IMR-90 (cell line): ENCODE measurements at places on chromosomes 4 and X. TPM values are rescaled to one million over a fixed set of nuclear protein-coding genes. Genes with fewer than 3 reads are reported as not detected.

DNA sequence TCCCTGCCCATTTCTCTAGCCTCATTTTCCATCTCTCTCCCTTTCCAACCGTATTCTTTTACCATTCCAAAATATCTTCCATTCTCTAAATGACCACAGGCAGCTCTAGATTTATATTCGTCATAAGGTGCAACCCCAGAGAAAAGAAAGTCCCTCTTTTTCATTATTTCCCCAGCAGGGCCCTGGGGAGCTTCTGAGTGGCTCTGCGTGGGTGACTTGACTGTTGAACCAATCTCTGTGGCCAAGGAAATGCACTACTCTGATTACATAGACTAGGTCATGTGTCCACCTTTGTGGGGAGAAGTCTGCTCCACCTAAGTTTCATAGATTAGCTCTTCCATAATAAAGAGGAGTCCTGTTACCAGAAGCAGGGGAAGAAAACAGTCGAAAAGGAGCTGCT is 51.4 kb downstream of the ATOH1 start:
- no peak overlapping the region for H3K4me3 ChIP-seq
- no peak overlapping the region for H3K27ac ChIP-seq
- H3K27me3 ChIP-seq: no peaks in the 10 kb centered on the region
- H3K4me1 ChIP-seq: no peaks in the 10 kb centered on the region
- no peak for DNase-seq

DNA sequence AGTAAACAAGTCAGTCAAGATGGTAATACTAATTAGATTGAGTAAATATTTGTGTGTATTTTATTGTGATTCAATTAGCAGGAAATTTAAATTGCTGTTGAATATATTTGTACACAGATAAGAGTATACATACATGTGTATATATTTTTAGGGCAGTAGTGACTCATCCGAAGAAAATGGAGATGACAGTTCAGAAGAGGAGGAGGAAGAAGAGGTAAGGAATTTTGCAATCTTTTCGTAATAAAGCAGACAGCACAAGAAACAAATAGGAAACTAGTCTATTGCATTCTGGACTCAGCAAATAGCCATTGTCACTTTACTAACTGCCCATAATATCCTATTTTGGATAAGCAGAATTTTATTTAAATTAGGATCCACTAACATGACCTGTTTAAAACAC is 6.6 kb downstream of the IBSP start:
- no peak overlapping the region for H3K27ac ChIP-seq
- no peak overlapping the region for H3K4me3 ChIP-seq
- no peaks in the 10 kb centered on the region for H3K4me1 ChIP-seq
- no peaks in the 10 kb centered on the region for H3K36me3 ChIP-seq

NPY1R gene
- total RNA-seq: under 0.01 TPM in 2 replicates

DNA sequence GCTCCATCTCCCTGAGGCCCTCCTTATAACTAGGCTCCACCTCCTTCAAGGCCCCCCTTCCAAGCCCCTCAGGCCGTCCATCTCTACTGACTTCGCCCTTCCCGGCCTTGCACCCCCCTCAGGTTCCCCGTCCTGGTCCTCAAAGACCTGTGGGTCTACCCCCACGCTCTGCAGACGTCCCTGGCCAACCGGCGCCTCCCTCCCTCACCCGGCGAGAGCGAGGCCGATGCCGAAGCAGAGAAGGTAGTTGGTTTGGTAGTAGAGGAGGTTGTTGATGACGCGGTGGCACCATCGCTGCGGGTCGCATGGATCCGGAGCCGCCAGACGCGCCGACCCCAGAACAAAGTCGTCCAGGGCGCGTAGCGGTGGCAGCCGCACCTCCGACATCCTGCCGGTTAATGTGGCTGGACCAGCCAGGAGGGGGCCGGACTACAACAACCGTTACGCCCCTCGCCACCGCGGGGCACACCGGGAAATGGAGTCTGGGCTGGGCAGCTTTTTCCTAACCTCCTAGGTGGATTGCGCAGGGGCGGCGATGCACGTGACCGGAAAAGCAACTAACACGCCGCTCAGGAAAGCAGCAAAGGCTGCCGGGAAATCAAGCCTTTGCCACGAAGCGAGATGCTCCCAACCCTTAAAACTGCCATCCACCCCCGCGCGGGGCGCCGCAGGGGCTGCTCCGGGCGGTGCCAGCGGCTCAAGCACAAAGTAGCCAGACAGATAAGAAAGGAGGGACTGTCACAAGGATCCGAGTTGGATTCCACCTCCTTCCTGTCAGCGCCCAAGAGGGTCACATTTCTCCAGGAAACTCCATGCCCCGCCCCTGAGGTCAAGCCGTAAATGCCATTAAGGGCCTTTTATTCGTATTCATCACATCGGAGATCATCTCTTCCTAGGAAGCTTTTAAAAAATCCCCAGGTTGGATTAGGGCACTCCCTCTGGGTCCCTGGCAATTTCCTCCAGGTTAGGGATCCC is at the start of gene PRAF2:
Gene PRAF2, minus strand, starts transcription at position 402 of the 975 bp plus-strand sequence. Its CDS starts 15 bp downstream, at position 387.
- peak within 1 kb of the TSS; percentile 85 for H3K4me3 ChIP-seq
- H3K27ac ChIP-seq: peak within 1 kb of the TSS; percentile 77
- H3K4me1 ChIP-seq: peaks cover under 1% of the 10 kb centered on the region; the same call in 1 of the 2 replicates
- peaks cover 16% of the 10 kb centered on the region for H3K36me3 ChIP-seq
- H3K27me3 ChIP-seq: no peaks in the 10 kb centered on the region

DNA sequence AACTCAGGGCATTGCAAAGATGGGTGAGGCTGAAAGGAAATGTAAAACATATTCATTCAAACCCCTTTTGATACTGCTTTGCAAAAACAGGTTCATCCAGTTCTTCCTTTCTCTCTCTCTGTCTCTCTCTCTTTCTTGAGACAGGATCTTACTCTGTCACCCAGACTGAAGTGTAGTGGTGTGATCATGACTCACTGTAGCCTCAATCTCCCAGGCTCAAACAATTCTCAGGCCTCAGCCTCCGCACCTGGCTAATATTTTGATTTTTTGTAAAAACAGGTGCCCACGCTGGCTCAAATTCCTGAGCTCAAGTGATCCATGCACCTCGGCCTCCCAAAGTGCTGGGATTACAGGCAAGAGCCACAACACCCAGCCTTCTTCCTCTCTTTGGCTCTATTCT is 15.6 kb upstream of the DCHS2 start:
- no peak for DNase-seq
- H3K27ac ChIP-seq: no peak overlapping the region
- no peaks in the 10 kb centered on the region for H3K36me3 ChIP-seq
- no peak overlapping the region for H3K4me3 ChIP-seq

DNA sequence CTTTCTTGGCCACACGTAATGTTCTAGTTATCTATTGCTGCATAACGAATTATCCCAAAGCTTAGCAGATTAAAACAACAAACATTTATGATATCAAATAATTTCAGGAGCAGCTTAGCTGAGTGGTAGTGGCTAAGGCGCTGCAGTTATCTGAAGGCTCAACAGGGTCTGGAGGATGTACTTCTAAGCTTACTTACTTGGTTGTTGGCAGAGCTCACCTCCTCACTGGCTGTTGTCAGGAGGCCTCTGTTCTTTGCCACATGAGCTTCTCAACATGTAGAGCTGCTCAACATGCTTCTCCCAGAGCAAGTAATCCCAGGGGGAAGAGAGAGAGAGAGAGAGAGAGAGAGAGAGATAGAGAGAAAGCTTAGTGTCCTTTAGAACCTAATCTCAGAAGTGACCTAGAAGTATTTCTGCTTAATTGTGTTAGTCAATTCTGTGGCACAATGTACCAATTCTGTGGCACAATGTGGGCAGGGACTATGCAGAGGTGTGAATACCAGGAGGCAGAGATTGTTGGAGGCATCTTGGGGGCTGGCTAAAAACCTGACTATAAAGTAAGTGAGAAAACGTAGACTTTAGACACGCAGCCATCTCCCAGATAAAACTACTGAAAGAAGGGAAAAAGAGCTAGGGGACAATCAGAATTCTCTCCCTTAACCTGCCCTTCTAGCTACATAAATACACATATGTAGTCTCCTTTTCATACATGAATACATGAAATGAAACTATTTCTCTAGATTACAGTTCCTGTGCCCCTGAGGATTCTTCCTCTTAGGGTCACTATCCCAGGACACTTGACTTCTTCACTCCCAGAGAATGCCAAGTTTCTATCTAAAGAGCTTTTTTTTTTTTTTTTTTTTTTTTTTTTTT is 40.2 kb downstream of the HOPX start:
- H3K4me3 ChIP-seq: no peak overlapping the region
- H3K36me3 ChIP-seq: no peaks in the 10 kb centered on the region
- H3K4me1 ChIP-seq: peaks cover 14% of the 10 kb centered on the region
- H3K27ac ChIP-seq: peak overlapping the region; percentile 61

DNA sequence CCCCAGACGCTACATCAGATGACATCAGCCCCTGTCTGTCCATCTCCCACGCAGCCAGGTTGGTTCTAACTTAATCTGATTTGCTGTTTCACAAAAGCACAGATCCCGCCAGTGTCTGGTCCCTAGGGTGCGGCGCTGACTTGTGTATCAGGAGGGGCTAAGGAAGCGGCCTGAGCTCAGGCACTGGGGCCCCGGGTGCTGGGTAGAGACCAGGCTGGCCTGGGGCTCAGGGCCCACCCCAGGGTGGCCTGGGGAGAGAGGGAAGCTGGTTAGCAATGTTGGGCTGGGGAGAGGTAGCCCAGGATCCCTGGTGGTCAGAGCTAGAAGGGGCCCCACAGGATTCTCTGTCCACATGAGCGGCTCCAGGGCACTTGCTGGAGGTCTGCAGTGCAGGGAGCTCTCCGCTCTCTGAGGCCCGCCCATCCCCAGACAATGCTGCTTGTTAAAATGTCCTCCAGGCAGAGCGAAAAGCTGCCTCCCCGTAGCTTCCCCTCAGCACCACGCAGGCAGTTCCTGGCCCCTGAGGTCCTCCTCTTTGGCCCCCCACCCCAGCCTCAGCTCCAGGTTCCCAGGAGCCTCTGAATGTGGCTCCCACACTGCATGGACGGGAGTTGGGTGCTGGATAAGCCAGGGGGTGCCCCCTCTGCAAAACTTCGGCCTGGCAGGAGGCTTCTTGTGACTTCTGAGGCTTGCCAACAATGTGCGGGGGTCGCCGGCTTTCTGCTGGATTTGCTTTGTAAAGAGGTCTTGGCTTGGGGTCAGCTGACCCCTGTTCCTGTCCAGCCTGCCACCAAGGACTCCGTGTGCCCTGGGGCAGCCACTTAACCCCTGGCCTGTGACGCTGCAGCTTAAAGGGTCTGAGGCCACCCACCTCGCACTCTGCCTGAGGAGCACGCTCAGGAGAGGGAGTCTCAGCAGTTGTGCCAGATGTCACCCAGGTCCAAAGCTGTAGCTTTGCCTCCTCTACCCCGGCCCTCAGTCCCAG is 112.9 kb downstream of the CPZ start:
- DNase-seq: no peak
- no peaks in the 10 kb centered on the region for H3K4me1 ChIP-seq
- no peaks in the 10 kb centered on the region for H3K36me3 ChIP-seq
- H3K4me3 ChIP-seq: no peak overlapping the region
- H3K27me3 ChIP-seq: peaks cover 5% of the 10 kb centered on the region; the same call in 1 of the 2 replicates
- H3K27ac ChIP-seq: no peak overlapping the region

DCAF12L2 gene
- total RNA-seq: not detected in 2 replicates

MMAA gene
- 5.2 and 7.8 TPM in 2 replicates for total RNA-seq

- H3K36me3 ChIP-seq: no peaks in the 10 kb centered on the region
- no peaks in the 10 kb centered on the region for H3K4me1 ChIP-seq
- H3K27me3 ChIP-seq: no peaks in the 10 kb centered on the region; the same call in 1 of the 2 replicates
- DNase-seq: no peak
- H3K27ac ChIP-seq: no peak overlapping the region
Observed at GRCh38 chr4:25466966-25467697, 90.1 kb downstream of the ANAPC4 start.

GRCh38 chr4:8053688-8054449 is 104.7 kb downstream of the ABLIM2 start:
- no peak overlapping the region for H3K27ac ChIP-seq
- no peak overlapping the region for H3K4me3 ChIP-seq
- no peaks in the 10 kb centered on the region for H3K36me3 ChIP-seq
- peaks cover 36% of the 10 kb centered on the region for H3K27me3 ChIP-seq

- peaks cover 4% of the 10 kb centered on the region; the same call in 1 of the 2 replicates for H3K4me1 ChIP-seq
- no peak overlapping the region for H3K4me3 ChIP-seq
- DNase-seq: no peak
- no peaks in the 10 kb centered on the region for H3K27me3 ChIP-seq
- H3K27ac ChIP-seq: peak overlapping the region; percentile 87; the same call in 1 of the 2 replicates
Observed at GRCh38 chrX:15816886-15817285, 26.6 kb downstream of the ZRSR2 start.

GRCh38 chrX:150477371-150477770 is 91.0 kb upstream of the MTM1 start:
- no peak for DNase-seq
- no peak overlapping the region for H3K4me3 ChIP-seq
- peaks cover 5% of the 10 kb centered on the region for H3K36me3 ChIP-seq
- H3K27ac ChIP-seq: peak overlapping the region; percentile 79; the same call in 1 of the 2 replicates

ODAPH gene
- total RNA-seq: not detected in 2 replicates

DNA sequence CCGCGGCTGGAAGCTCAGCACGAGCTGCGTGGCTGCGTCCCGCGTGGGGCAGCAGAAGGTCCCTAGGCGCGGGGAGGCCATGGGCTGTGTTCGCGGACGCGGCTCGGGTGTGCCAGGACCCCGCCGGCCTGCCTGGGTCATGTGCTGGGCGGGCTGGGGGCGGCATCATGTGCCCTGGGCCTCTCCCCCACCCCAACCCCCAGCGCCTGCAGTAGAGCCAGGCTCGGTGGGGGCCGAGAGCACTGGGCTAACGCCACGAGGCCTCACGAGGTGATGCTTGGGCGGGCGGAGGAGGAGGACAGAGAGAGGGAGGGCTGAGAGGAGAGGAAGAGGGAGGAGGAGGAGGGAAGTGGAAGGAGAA is at the start of gene GPR143:
Gene GPR143, minus strand, starts transcription at position 111 of the 361 bp plus-strand sequence. Its CDS starts 30 bp downstream, at position 81.
- DNase-seq: no peak
- no peak within 1 kb of the TSS for H3K4me3 ChIP-seq
- H3K27ac ChIP-seq: no peak within 1 kb of the TSS

GRCh38 chr4:8765631-8766590 is 105.7 kb downstream of the HMX1 start:
- DNase-seq: no peak
- H3K27ac ChIP-seq: no peak overlapping the region
- no peaks in the 10 kb centered on the region for H3K4me1 ChIP-seq
- H3K27me3 ChIP-seq: no peaks in the 10 kb centered on the region

GRCh38 chr4:98620087-98620784 is 38.2 kb downstream of the TSPAN5 start:
- no peak overlapping the region for H3K27ac ChIP-seq
- H3K4me3 ChIP-seq: no peak overlapping the region
- peaks cover 15% of the 10 kb centered on the region for H3K4me1 ChIP-seq
- no peak for DNase-seq

DNA sequence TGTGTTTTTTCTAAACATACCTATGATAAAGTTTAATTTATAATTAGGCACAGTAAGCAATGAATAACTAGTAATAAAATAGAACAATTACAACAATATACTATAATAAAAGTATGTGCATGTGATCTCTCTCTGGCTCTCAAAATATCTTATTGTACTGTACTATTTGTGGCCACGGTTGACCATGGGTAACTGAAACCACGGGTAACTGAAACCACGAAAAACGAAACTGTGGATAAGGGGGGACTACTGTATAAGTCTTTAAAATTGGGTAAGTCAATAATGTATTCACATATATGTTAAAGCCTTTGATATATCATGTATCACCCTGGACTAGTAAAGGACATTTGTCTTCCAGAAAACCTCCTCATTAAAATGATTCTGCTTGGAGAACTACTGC is 20.0 kb downstream of the TMEM154 start:
- H3K36me3 ChIP-seq: no peaks in the 10 kb centered on the region
- no peak overlapping the region for H3K27ac ChIP-seq
- DNase-seq: no peak

- H3K4me3 ChIP-seq: no peak overlapping the region
- no peak overlapping the region for H3K27ac ChIP-seq
- H3K27me3 ChIP-seq: no peaks in the 10 kb centered on the region
- H3K36me3 ChIP-seq: no peaks in the 10 kb centered on the region
- no peak for DNase-seq
- H3K4me1 ChIP-seq: no peaks in the 10 kb centered on the region
Observed at GRCh38 chr4:174461466-174462106, 60.7 kb downstream of the HPGD start.
